Femur (tissue), 1 donor: ENCODE measurements at places on chromosomes 13 and 19.

DNA sequence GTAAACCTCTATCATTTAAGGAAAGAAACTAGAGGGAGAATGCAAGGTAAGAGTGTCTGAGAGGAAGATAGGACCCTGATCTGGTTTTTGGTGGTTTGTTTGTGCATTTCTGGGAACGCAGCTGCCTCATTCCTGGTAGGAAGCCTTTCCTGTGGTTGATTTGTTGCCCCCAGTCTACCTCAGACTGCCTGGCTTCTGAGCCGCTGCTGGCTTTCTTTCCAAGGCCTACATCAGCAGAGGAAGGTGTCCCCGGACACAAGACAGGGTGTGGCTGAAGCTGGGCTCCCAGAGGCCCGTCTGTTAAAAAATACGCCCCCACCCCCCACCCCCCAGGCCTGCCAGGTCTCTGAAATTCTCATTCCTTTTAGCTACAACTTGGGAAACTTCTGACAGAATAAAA is 42.6 kb downstream of the C13orf42 start:
- DNase-seq: no peak

- DNase-seq: no peak
Observed at GRCh38 chr13:73131247-73131646, 72.4 kb downstream of the KLF5 start.

- no peak for DNase-seq
Observed at GRCh38 chr13:73937441-73937840, 196.8 kb downstream of the KLF12 start.

- no peak for DNase-seq
Observed at GRCh38 chr19:46878613-46879375, 18.0 kb downstream of the ARHGAP35 start.

DNA sequence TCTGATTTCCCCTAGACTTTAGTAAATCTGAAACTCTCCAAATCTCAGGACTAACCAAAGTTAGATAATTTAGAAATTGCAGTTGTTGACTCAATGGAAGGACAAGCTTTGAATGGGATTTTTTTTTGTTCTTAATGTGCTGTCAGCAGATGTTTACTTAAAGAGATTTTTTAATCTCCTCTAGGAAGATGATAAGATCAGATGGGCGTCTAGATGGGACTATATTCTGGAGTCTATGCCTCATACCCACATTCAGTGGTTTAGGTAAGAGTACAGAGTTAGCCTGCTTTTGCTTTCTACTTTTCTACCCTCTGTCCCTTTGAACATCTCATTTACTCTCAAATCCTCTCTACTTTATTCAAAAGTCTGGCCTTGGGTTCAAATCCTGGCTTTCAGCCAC is 39.3 kb downstream of the TM9SF2 start:
- DNase-seq: no peak

DNA sequence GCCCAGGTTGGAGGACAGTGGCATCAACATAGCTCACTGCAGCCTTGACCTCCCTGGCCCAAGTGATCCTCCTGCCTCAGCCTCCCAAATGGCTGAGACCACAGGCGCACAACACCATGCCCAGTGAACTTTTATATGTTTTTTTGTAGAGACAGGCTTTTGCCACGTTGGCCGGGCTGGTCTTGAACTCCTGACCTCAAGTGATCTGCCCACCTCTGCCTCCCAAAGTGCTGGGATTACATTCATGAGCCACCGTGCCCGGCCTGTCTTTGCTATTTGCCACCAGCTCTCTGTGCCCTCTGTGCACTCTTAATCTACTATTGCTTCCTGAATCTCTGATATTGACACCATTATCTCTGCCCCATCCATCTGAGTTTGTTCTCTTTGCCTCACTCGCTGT is 34.3 kb upstream of the LRRC4B start:
- DNase-seq: no peak

GRCh38 chr13:100229603-100230002 is 140.7 kb downstream of the PCCA start:
- DNase-seq: no peak

- DNase-seq: peak; percentile 29
Observed at GRCh38 chr19:13864667-13865570, 12.0 kb upstream of the NANOS3 start.
